ENCODE measurements at places on chromosomes 16 and 17. TPM values are rescaled to one million over a fixed set of nuclear protein-coding genes. Genes with fewer than 3 reads are reported as not detected.

DNA sequence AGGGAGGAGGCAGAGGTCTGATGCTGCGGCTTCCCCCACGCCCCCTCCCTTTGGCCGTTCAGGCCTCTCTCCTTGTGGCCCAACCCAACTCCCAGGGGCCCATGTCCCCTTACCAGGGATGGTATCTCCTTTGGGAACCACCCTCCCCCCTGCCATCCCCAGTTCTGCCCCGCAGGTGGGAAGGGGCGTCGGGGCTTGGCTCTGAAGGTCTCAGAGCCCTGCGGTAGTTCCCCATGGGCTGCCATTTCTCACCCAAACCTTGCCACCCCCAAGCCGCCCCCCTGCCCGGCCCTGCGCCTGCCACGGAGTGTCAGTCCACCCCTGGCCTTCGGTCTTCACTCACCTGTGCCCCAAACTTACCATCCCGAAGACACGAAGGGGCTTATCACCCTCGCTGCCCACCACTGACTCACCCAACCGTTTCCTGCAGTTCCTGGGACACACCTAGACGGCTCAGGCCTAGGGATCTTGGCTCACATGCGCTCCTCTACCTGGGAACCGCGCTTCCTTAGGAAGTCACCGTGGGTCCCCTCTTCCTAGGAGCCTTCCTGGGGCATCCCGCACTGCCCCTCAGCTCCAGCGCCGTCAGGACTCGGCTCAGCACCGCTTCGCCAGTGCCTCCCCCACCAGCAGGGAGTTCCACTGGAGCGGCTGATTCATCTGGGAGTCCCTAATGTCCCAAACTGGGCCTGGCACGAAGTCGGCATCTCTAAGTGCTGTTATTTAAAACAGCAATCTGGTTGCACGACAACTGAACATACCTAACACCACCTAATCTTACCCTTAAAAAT is 1.1 kb upstream of the DOC2A start:
- H3K4me3 ChIP-seq, result peak overlapping the region; percentile 46
- H3K36me3 ChIP-seq, result no peaks in the 10 kb centered on the region
- DNase-seq, result no peak
- no peak overlapping the region for H3K27ac ChIP-seq
- peaks cover 41% of the 10 kb centered on the region for H3K27me3 ChIP-seq

DNA sequence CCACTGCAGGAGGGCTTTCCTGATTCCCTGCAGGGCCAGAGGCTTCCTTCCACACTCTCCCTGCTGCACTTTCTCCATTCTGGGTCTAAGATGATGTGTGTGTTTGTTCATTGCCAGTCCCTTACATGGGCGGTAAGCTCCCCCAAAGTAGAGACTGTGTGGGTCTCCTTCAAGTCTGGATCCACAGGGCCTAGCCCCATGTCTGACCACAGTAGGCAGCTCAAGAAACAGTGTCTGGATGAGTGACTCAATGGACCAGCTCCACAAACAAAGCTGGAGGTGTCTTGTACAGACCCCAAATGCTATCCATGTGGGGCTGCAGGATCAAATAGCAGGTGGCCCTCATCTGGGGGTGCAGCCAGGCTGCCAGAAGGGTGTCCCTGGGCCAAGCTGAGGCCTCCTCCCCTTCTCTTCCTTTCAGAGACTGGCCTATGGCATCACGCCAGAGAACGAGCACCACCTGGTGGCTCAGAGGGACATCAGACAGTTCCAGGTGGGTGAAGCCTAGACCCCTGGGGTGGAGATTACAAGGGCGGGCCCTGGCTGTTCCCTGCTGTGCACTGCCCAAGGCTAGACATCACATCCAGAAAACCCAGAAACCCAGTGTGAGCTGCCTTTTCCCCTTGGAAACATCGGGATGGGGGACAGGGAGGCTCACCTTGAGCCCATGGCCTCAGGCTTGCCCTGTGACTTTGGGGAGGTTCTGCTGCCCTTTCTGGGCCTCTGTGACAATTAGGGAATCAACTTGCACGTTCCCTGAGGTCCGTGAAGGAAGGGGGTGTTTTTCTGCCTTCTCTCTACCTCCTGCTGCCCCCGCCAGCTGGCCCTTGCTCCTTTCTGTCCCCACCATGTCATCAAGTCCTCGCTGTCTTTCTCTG is 45.9 kb downstream of the SLC6A2 start:
- peak; percentile 73 for DNase-seq
- H3K27ac ChIP-seq, result no peak overlapping the region
- no peak overlapping the region for H3K4me3 ChIP-seq
- H3K27me3 ChIP-seq, result peaks cover 5% of the 10 kb centered on the region
- no peaks in the 10 kb centered on the region for H3K4me1 ChIP-seq
- no peaks in the 10 kb centered on the region for H3K36me3 ChIP-seq

DNA sequence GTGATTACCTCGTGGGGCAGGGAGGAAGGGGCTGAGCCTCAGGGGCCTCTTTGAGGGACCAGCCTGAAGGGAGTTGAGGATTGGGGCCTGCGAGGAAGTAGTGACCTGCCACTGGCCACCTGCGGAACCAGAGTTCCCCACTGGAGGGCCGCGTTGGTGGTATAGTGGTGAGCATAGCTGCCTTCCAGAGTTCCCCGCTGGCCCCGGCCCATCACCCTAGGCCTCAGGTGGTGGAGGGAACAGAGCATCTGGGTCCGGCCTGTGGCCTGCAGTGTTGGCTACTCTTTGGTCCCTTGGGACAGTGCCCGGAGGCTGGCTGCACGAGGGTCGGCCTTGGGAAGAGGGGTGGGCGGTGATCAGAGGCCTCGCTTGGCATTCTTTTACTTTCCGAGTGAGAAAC is 20.5 kb downstream of the MGAT5B start:
- H3K4me1 ChIP-seq, result no peaks in the 10 kb centered on the region
- H3K4me3 ChIP-seq, result no peak overlapping the region
- no peak for DNase-seq
- H3K27me3 ChIP-seq, result peaks cover 25% of the 10 kb centered on the region

DNA sequence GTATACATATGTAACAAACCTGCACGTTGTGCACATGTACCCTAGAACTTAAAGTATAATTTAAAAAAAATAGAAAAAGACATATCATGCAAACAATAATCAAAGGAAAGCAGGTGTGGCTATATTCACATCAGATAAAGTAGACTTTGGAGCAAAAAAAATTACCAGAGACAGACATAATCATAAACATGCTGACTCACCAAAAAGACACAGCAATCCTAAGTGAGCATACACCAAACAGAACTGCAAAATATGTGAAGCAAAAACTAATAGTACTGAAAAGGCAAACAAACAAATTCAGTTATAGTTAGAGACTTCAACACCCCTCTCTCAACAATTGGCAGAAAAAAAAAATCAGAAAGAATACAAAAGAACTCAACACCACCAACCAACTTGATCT is 29.9 kb downstream of the SHCBP1 start:
- no peak for DNase-seq
- H3K27ac ChIP-seq, result no peak overlapping the region
- H3K4me3 ChIP-seq, result no peak overlapping the region
- no peaks in the 10 kb centered on the region for H3K36me3 ChIP-seq
- no peaks in the 10 kb centered on the region for H3K27me3 ChIP-seq

DNA sequence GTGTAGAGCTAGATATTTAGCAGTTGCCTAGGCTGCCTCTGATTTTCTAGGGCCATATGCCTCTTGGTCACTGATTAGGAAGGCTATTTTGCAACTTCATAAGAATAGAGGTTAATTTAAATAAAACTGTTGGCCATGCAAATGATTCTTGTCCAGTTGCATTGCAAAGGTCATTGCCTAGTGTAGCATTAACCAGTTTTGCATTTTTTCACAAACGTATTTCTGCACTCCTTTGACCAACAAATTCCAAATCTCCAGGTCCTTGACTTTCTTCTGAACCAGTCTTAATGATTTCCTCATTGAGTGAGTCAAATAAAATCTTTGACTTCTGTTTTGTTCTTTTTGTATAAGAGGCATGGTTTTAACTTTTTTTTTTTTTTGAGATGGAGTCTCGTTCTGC is 33.5 kb downstream of the ERCC4 start:
- no peak overlapping the region for H3K4me3 ChIP-seq
- H3K4me1 ChIP-seq, result peaks cover 20% of the 10 kb centered on the region
- no peaks in the 10 kb centered on the region for H3K27me3 ChIP-seq
- no peak overlapping the region for H3K27ac ChIP-seq
- DNase-seq, result no peak
- H3K36me3 ChIP-seq, result no peaks in the 10 kb centered on the region

DNA sequence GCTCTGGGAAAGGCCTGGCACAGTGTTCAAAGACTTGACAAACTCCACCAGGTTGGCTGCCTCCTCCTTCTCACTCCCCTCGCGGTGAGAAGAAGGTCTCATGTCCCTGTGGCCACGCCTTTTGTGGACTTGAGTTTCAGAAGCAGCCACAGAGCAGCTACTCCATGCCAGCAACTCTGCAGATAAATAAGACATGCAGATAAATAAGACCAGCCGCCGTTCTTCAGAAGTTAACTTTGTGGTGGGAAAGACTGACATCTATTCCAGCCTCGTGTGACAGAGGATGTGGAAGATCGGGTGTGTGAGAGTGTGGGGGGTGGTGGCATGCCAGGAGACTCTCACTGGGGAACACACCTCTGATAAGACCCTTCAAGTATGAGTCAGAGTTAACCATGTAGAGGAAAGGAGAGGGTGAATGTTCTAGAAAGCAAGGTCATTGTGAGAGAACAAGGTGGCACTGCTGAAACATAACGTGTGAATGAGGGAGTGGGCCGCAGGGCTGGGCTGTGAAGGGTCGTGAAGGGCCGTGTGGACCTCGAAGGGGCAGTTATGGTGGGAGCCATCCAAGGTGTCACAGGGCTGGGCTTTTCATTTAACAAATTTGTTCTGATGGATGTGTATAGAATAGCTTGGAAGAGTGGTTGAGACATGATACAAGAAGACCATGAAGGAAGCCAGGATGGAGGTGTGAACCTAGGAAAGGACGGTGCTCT is 830 bp downstream of the SPACA3 start:
- H3K4me1 ChIP-seq, result no peaks in the 10 kb centered on the region
- no peak overlapping the region for H3K4me3 ChIP-seq
- H3K27ac ChIP-seq, result no peak overlapping the region

Gene CTRL
- total RNA-seq, result 0.82 TPM

- no peak for DNase-seq
- H3K27ac ChIP-seq, result peak overlapping the region; percentile 94
- peaks cover 22% of the 10 kb centered on the region for H3K4me1 ChIP-seq
- no peaks in the 10 kb centered on the region for H3K36me3 ChIP-seq
- peak overlapping the region; percentile 66 for H3K4me3 ChIP-seq
Observed at GRCh38 chr17:51154176-51154575, 817 bp downstream of the NME1 start.

GRCh38 chr16:3945751-3946603 is 65.5 kb upstream of the CREBBP start:
- H3K27ac ChIP-seq, result peak overlapping the region; percentile 21
- no peaks in the 10 kb centered on the region for H3K27me3 ChIP-seq
- peaks cover 40% of the 10 kb centered on the region for H3K4me1 ChIP-seq

- H3K36me3 ChIP-seq, result no peaks in the 10 kb centered on the region
- H3K27ac ChIP-seq, result peak overlapping the region; percentile 85
- H3K4me1 ChIP-seq, result peaks cover 75% of the 10 kb centered on the region
- no peaks in the 10 kb centered on the region for H3K27me3 ChIP-seq
- no peak for DNase-seq
- H3K4me3 ChIP-seq, result no peak overlapping the region
Observed at GRCh38 chr17:77961741-77962140, 3.2 kb downstream of the TNRC6C start.

Gene BAIAP3
- total RNA-seq, result 1.8 TPM

Gene CALB2
- total RNA-seq, result 5.2 TPM

Gene PCYT2
- 23.5 TPM for total RNA-seq

GRCh38 chr16:71627731-71628181 is 1.8 kb downstream of the MARVELD3 start:
- no peaks in the 10 kb centered on the region for H3K36me3 ChIP-seq
- no peak overlapping the region for H3K27ac ChIP-seq
- H3K4me1 ChIP-seq, result peaks cover 14% of the 10 kb centered on the region
- DNase-seq, result no peak

Gene CORO6
- 23.9 TPM for total RNA-seq

Gene DHRS7C
- not detected for total RNA-seq

DNA sequence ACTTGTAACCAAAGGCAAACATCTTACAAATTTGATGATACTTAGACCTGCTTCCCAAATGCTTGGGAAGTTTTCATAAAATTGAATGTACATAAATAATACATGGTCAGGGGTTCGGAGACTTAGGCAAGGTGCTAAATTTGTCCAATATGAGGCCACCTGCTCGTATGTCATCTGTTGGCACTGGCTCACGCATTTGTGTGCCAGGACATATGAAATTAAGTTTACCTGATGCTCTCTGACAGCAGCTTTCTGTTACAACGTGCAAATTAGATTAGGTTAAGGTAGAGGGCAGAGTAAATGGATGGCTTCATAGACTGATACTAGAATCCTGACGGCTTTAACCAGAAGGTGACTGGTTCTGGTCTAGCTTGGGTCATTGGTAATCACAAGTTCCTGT is 970.3 kb upstream of the RBFOX1 start:
- H3K4me1 ChIP-seq, result no peaks in the 10 kb centered on the region
- H3K27me3 ChIP-seq, result no peaks in the 10 kb centered on the region
- H3K4me3 ChIP-seq, result no peak overlapping the region
- H3K36me3 ChIP-seq, result no peaks in the 10 kb centered on the region

DNA sequence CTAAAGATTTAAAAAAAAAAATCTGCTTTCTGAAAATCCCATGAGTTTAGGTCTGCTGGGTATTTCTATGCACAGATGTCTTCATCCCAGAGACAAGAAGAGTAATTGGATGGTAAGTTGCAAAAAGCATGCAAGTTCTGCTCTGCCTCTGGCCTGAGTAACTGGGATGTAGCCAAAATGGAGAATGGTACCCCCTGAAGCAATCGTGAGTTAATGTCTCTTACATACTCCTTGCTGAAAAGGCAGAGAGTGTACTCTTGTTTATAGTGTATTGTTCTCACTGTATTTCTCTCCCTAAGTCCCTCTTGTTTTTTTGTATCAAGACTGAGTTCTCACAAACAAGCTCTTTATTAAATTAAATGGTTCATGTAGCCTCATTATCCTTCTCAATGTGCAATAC is 259.0 kb downstream of the IRX3 start:
- H3K36me3 ChIP-seq, result no peaks in the 10 kb centered on the region
- no peak for DNase-seq
- H3K27ac ChIP-seq, result no peak overlapping the region
- H3K4me3 ChIP-seq, result no peak overlapping the region
- H3K27me3 ChIP-seq, result no peaks in the 10 kb centered on the region
- H3K4me1 ChIP-seq, result no peaks in the 10 kb centered on the region

Gene ESRP2
- total RNA-seq, result 0.14 TPM

- no peak for DNase-seq
- H3K4me1 ChIP-seq, result no peaks in the 10 kb centered on the region
- H3K36me3 ChIP-seq, result no peaks in the 10 kb centered on the region
- no peaks in the 10 kb centered on the region for H3K27me3 ChIP-seq
- no peak overlapping the region for H3K27ac ChIP-seq
Observed at GRCh38 chr16:60204181-60204580, 1470.1 kb upstream of the GOT2 start.

Gene SLC5A11
- total RNA-seq, result not detected

Gene KRTAP4-2
- not detected for total RNA-seq

- peaks cover 84% of the 10 kb centered on the region for H3K27me3 ChIP-seq
- H3K27ac ChIP-seq, result no peak overlapping the region
- peaks cover 30% of the 10 kb centered on the region for H3K4me1 ChIP-seq
- no peak overlapping the region for H3K4me3 ChIP-seq
- H3K36me3 ChIP-seq, result no peaks in the 10 kb centered on the region
Observed at GRCh38 chr17:48624118-48624517, 2.0 kb downstream of the HOXB9 start.

All from sigmoid colon (tissue), 7 donors.